Central memory CD4-positive, alpha-beta T cell (primary cell): ENCODE measurements at places on chromosomes 7 and 10.
A peak's percentile ranks its signal among the peaks of the same experiment; 100 is the strongest.

DNA sequence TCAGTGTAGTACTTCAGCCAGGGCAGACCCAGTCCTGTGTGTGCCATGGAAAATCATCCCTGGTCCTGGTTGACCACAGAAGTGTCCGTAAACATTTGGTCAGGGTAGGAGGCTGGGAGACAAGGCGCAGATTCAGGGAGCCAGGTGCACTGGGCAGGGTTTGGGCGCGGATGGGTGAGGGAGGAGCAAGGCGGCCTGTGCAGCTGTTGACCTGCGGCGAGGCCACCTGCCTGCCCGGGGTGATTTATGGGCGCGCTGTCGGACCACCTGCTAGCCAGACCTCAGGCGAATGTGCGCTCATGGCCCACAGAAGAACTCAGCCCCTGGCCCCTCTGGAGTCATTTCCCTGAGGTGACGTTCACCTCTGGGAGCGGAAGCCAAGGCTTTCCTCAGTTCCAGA lies 6.6 kb downstream of the SFRP5 start:
- no peak for DNase-seq

DNA sequence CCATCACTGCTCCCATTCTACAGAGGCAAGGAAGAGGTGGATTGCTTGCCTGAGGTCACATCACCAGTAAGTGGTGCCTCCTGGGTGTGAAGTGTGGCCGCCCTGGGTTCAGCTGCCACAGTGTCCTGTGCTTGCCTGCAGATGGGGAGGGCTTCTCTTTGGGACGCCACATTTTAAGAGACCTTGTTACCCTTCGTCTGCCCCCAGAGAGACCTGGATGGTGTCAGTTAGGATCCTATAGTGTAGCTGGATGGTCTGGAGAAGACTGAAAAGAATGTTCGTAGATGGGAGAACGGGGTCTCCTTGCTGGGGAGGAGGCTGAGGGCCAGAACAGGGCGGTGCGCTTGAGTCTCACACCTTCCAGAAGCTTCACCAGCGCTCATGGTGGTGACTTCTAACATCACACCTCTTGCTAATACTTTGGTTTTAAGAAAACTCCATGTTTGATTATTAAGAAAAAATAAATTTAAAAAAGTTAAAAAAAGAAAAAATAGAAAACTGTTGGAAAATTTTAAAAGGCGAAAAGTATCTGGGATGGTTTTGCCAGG lies 2.3 kb downstream of the DOCK1 start:
- no peak for DNase-seq

GRCh38 chr7:55086413-55087201 lies 67.8 kb downstream of the EGFR start:
- DNase-seq, result no peak

- DNase-seq, result no peak
Observed at GRCh38 chr7:128735436-128735835, 3.7 kb upstream of the CALU start.

DNA sequence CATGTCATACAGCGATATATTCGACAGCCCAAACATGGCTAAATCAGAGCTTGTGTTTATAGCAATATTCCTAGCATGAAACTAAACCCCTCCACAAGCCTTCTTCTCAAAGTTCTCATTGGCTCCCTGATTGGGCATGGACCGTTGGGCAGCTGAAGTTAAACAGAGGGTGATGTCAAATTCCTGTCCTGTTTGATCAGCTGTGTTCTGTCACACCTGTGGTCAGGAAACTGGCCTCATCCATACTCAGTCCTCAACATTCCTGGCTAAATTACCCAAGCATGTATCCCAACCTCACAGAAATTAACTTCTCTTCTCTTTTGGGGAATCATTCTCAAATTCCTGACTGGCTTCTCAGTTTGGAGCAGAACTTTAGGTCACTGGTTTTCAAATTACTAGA lies 107.9 kb downstream of the ODAD2 start:
- DNase-seq, result no peak

DNA sequence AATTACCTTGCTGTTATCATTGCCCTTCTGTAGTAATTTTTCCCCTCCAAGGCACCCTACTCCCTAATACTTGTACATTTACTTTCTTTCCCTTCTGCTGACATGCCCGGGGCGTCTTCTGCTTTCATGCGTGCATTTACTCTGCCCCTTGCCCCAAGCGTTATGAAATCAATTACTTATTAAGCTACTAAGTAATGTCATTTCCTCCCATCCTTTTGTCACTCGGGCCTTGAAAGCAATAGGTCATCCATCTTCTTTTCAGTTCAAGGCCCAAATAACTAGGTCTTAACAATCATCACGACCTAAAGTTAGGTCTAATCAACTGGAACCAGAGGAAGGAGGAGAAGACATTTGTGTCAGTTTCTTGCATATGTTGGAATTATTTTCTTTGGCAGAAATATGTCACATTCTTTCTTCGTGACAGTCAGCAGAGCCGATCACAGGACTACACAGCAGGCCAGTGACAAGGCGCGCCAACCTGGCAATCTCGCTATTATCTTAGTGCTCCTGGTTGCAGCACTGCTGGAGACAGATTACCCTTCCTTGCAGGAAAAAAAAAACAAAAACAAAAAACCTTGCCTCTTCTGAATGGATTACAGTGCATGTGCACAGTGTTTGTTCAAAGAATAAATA lies 179.2 kb downstream of the RELN start:
- DNase-seq, result no peak

DNA sequence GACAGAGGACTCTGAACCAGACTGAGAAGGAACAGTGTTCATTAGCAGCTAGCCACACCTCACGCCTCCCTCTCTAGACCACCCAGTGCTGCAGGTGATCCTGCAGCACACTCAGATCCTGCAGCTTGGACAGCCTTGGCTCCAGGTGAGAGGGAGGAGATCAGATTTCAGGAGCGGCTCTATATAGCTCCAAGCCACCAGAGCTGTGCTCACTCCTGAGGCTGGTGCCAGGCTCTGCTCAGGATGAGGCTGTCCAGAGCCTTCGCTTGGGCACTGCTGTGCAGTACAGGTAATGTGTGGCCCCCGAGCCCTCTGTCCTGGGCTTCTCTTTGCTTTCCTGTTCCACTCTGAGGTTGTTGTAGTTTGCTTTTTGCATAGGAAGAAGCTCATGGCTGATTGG lies 42.4 kb downstream of the C10orf120 start:
- DNase-seq, result no peak

DNA sequence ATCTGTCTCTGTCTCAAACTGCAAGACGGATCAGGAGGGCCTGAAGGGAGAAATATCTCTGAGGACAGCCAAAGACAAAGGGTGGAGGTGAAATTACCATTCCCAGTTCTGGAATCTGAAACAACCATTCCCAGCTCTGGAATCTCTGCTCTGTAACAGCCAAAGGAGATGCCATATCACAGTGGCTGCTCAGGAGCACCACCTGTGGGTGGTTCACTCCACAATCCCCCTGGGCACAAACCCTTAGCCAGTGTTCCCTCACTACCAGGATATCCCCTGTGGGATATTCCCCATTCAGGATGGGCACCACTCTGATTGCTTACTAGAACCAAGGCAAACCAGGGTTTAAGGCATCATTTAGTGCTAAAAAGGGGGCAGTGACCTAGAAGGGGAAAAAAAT lies 199.0 kb downstream of the HTR7 start:
- DNase-seq, result no peak

DNA sequence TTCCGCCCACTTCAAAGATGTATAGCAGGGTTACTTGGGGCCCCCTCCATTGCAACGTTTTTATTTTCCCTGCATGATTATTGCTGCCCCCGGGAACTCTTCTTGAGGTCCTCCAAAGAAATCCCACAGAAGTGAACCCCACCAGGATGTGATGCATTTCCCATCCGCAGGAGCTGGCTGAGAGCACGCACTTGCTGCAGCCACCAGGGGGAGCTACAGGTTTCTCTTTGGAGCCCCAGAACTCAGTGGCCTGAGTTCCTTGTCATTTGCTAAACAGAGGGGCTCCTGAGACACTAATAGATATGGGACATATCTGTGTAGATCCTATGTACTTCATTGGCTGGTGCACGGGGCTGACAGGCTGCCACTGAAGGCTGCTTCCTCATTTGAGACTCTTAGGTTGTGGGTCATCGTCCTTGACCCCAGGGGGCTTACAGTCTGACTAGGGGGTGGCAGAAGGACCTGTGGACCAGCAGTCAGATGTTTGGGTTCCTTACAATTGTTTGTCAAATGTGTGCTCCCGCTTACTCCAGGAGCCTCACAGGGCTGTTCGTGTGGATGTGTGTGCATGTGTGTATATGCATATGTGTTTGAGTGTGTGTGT lies 52.3 kb upstream of the ENO4 start:
- DNase-seq, result peak; percentile 48

GRCh38 chr10:43043342-43043772 lies 33.5 kb upstream of the RET start:
- no peak for DNase-seq

GRCh38 chr7:90061077-90061476 lies 93.2 kb upstream of the STEAP1 start:
- no peak for DNase-seq

DNA sequence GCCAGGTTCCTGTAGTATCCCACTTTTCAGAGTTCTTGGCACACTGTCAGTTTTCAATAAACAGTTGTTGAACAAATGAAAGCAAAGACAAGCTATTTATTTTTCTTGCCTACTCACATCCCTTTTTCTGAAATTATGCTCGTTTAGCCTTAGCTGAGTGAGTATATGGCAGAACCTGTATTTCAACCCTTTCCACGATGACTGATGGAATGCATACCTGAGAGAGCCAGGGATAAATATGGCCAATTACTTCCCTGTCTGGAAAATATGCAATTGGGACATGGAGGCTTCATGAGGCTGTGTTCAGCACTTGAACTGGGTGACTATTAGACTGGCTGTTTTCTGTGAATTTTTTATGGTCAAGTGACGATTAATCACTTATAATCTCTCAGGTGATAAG lies 144.5 kb upstream of the POT1 start:
- DNase-seq, result no peak

DNA sequence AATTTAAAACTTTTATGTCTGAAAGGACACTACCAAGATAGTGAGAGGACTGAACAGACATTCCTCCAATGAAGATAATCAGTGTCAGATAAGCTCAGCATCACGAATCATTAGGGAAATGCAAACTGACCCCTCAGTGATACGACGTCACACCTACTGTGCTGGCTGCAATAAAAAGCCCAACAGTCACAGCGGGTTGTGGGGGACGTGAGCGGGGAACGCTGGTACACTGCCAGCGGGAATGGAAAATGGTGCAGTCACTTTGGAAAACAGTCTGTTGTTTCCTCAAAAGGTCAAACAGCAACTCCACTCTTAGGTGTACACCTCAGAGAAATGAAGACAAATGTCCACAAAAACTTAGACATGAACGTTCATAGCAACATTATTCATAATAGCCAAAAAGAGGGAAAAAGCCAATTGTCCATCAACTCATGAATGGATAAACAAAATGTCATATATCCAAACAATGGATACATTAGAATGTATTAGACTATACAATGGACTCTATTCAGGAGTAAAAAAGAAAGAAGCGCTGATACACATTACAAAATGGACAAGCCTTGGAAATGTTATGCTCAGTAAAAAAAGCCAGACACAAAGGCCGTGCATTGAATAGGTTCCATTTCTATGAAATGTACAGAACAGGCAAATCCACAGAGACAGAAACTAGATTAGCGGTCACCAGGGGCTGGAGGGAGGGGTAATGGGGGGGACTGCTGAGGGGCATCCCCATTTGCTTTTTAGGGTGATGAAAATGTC lies 2.4 kb upstream of the ECHS1 start:
- no peak for DNase-seq

DNA sequence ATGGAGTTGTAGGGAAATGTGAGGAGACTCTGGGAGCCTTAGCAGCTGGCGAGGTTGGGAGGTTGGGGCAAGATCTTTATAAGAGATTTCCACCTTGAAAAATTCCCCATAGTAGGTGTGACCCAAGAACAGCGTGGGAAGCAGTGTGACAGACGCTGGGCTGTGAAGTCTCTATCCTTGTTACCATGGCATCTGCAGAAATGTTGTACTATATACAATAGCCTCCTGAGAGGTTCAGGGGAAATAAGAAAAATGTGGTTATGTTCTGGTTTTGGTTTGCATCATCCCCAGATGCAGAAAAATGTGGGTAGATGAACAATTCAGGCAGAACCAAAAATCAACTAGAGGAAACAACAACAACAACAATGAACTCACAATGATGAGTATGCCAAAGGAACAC lies 498.6 kb downstream of the SH2D4B start:
- DNase-seq, result no peak

DNA sequence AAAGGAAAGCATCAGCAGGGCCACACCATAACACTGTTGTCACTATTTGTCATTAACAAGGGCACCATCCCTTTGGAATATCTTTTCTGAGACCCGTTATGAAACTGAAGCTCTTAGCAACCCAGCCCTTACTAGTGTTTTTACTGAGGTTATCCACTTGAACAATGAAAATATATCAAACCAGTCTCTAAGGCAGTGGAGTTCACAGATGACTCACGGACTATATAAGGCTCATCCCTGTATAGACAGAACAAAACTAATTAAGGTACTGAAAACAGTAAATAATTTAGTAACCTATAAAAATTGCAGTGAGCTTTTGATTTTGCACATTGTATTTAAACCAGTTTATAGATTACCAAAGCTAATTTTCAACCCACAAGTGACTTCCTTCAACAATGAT lies 196.0 kb downstream of the ELAPOR2 start:
- no peak for DNase-seq

- no peak for DNase-seq
Observed at GRCh38 chr7:120813546-120814252, 44.2 kb downstream of the TSPAN12 start.

DNA sequence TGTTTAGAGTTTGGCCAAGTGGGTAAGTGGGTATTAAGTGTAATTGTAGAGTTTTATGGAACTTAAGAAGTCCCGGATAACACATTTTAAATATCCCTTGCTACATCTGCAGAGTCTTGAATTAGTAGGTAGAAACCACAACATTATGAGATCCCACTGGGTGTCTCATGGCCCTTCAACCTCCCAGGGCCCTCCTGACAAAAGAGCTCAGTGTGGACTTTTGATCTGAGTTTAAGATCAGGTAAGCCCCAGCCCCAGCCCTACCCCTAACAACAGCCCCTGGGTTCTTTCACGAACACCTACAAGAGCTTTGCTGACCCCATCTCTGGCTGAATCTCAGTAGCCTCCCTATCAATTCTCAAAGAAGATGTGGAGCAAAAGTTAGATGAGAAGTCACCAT lies 65.4 kb upstream of the STK17A start:
- DNase-seq, result no peak

GRCh38 chr10:4733150-4733842 lies 92.7 kb upstream of the AKR1E2 start:
- DNase-seq, result no peak

GRCh38 chr7:90536449-90536848 lies 59.7 kb upstream of the CDK14 start:
- no peak for DNase-seq

GRCh38 chr7:159112136-159113011 lies 32.3 kb downstream of the VIPR2 start:
- no peak for DNase-seq

- DNase-seq, result no peak
Observed at GRCh38 chr10:126111516-126111915, 215.2 kb downstream of the FANK1 start.

DNA sequence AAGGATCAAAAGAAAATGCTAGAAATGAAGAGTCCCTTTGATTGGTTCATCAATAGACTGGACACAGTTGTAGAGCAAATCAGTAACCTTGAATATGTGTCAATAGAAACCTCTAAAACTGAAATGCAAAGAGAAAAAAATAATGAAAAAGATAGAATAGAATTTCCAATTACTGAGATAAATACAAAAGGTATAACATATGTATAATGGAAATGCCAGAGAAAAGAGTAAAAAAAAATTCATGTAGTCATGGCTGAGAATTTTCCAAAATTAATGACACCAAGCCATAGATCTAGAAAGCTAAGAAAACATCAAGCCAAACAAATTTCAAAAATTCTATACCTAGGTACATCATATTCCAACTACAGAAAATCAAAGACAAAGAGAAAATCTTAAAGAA lies 62.0 kb upstream of the HGF start:
- DNase-seq, result no peak
